Right cardiac atrium (tissue), 5 donors: ENCODE measurements at places on chromosomes 5 and 9. TPM values are rescaled to one million over a fixed set of nuclear protein-coding genes. Genes with fewer than 3 reads are reported as not detected.

DNA sequence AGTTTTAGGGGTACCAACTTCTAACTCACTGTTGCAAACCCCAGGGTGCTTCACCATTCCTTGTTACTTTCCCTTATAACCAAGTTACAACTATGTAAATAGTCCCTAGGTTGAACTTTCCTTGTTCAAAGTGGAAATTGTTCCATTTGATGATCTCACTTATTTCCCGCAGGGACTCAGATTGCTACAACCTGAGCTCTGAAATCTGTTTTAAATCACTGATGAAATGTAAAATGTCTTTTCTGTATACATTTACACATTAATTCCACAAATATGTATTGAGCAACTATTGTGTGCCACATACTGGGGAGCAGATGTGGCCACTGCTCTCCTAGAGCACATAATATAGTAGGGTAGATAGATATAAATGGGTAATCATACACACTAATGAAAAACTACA lies 69.1 kb upstream of the TARS1 start:
- DNase-seq: no peak

DNA sequence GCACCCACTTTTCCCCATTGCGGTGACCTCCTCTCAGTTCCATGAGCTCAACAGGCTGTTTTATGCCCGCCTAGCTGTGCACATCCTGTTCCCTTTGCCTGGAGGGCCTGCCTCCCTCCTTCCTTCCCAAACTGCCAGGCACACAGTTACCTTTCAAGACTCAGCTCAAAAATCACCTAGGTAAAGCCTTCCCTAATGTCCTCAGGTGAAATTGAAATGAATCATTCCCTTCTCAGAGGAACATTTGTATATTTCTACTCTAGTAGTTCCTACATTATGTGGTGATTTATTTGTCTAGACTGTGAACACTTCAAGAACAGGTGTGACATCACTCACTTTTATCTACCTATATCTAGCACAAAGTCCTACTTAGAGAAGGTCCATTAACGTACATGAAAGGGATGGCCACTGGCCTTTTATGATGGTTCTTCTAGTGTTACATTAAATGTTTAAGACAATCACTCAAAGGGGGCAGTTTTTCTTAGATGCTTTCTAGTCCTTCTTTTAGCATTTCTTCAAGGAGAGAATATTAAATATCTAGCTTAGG lies 103.5 kb upstream of the EQTN start:
- DNase-seq: no peak

DNA sequence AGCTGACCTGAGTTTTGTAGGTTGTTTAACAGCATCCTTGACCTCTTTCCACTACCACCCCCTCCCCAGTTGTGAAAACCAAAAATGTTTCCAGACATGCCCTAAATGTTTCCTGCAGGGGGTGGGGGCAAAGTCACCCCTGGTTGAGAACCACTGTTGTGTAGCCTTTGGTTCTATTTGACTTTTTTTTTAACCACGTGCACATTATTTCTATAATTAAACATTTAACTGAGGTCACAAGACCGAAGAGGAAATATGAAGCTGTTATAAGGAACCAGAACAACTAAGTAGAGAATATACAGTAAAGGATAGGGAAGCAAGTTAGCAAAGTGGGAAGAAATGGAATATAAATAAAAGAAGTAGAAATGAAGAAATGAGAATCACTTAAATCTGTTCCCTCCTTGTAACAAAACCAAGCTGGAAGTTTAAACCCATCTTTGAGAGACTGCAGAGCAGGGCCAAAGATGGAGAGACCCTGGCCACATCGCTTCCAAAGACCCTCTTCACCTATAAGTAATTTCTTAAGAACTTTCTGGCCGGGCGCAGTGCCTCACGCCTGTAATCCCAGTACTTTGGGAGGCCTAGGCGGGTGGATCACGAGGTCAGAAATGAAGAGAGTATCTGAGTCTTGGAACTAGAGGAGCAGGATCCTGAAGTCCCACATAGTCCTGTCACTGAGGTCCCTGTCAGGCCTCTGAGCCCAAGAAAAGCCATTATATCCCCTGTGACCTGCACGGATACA lies 14.4 kb downstream of the SIT1 start:
- no peak for DNase-seq

Gene CCL28
- 2.0 TPM for total RNA-seq

DNA sequence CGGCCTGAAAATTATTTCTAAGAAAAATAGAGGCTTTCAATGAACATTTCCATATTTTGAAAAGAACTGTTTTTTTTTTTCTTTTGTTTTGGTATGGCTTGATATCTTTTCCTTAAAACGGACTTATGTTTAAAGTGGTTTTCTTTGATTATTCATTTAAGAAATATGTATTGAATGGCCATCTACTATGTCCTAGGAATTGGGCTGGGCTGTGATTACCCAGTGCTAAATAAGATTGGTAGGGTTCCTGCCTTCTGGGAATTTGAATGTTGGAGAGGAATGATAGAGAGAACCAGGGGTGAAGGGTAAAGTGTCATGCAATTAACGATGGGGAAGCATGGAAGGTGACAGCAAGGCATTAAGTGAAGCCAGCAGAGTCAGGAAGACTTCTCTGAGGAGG lies 33.2 kb downstream of the TNFSF8 start:
- DNase-seq: no peak

Gene CCDC192
- not detected for total RNA-seq
